Choroid plexus epithelial cell (primary cell): ENCODE measurements at places on chromosomes 13 and 19.
A peak's percentile ranks its signal among the peaks of the same experiment; 100 is the strongest.

DNA sequence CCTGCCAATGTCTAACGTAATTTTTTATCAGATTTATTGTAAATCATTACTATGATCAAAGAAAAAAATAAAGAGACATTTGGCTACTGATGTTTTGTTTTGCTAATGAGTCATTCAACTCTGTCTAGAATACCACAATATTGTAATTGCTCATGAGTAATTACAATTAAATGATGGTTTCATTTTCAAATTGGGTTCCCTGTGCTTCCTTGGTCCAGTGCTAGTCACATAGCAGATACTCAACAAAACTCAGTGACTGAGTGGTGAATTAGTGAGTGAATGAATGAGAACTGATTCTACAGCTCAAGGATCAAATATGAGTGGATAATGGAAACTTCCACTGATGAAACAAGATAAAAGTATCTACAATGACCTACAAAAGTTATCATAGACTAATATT, 304.7 kb downstream of the POU4F1 start:
- DNase-seq, result no peak

DNA sequence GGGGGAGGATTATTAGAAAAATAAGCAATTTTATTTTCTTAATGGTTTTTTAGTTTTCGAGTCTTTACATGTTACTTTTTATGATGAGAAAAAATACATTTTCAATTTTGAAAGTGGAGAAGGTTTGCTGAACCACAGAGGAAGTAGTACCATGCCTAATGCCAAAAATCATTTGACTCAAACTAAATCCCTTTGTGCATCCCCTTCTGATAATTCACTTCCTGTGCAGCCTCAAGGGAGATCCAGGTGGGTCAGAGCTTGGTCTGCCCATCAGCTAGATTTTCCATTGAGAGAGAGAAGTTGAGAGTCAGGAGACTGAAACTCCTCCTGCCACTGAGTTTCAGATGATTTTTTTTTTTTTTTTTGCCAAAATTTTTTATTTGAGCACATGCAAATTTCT, 571.7 kb downstream of the LIG4 start:
- DNase-seq, result no peak

GRCh38 chr19:18898607-18899408, 2.9 kb upstream of the CERS1 start:
- no peak for DNase-seq

DNA sequence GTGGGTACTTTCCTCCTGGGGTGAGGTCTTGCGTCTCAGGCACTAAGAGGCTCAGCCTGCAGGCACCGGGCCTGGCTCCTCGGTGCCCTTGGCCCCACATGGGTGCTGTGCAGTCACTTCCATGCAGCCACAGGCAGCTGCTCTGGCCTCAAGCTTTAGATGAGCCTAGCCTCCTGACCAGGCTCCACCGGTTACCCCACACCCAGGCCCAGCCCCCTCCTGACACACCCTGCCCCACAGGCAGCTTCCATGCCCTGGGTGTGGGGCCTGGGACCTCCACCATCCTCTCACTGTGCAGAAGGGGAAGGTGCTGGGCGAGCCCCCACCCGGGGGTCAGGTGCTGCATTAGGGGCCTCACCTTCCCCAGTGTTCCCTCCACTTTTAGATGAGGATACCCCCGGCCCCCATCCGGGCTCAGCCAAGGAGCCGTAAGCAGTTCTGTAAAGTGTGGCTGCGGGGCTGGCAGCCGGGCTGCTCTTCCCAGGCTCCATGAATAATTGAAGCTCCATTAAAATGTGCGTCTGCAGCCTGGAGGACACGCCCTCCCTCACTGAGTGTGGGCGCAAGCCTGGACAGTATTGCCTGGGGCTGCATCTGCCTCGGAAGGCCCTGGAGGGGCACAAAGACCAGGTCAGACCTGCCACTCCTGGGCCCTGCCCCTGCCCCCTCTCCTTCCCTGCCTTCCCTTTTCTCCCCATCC, 72.5 kb upstream of the KCTD15 start:
- no peak for DNase-seq

GRCh38 chr13:57409656-57410055, 221.9 kb upstream of the PCDH17 start:
- DNase-seq, result no peak

DNA sequence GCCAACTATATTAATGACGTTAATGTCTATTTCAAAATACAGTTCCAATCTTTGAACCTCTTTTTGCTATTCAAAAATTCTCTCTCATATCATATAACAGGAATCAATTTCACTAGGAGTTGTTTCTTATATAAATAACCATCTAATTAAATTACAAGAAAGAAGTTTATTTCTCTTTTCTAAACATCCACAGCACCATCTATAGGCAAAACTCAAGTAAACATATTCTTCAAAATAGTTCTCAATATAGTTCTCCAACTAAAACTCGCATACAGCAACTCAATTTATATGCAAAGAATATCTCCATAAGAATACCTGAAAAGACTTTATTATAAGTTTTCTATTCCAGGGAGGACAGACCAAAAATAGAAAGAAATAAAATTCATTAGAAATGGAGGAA, 65.6 kb downstream of the RBM26 start:
- DNase-seq, result peak; percentile 4

GRCh38 chr19:3822683-3823349, 36.6 kb upstream of the MATK start:
- no peak for DNase-seq

- no peak for DNase-seq
These were observed 9.6 kb downstream of the ATP11A start for GRCh38 chr13:112699322-112699918.

DNA sequence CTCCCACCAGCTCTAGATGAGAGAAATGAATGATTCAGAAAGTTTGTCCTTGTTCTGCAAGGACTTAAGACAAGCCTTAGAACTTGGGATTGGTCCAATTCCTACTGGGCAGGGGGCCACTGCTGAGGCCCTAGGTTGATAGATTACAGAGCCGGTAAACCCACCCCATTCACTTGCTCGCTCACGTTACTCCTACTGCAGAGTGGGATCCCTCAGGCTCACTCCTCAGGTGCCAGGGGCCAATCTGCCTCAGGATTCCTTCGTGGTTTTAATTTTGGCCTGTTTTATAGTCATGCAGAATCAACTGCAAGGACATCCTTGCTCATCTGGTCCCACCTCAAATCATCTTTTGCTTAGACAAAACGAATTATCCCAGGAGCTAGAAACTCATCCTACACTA, 59.0 kb downstream of the SERP2 start:
- no peak for DNase-seq

DNA sequence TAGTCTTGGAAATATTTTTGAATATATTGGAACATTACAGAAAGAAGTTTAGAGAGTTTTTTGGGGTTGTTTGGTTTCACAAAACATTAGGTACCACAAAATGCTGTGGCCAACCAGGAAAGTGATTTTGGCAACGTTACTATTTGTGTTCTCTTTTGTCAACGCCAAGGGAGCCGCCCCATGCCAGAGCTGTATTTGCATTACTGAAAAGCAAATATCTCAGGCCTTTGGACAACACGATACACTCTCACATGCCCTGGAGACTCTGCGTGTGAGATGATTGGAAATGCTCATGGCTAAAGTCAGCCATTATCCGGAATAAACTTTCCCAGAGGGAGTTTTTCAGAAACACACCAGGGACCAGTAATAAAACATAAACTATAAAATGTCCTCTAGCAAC, 324.6 kb downstream of the SHISA2 start:
- DNase-seq, result no peak

GRCh38 chr19:45314708-45315245, 7.9 kb downstream of the CKM start:
- no peak for DNase-seq

- DNase-seq, result peak; percentile 58
These were observed 389.3 kb upstream of the PCDH9 start for GRCh38 chr13:67619351-67619994.

DNA sequence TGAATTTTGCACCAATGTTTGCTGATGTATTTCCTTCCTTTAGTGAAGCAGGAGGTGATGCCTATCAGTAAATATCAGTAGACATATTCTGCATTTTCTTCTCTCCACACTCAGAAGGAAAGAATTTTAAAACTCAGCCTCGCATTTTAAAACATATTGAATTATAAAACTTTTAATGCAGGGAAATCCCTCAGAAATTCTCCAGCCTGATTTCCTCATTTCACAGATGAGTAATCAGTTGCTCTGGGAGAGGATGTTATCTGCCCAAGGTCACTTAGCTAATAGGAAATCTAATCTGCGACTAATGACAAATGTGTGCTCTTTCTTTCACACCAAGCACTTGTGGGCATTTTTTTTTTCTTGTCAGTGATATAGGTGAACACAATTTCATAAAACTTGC, 320.6 kb downstream of the ITGBL1 start:
- peak; percentile 27 for DNase-seq

DNA sequence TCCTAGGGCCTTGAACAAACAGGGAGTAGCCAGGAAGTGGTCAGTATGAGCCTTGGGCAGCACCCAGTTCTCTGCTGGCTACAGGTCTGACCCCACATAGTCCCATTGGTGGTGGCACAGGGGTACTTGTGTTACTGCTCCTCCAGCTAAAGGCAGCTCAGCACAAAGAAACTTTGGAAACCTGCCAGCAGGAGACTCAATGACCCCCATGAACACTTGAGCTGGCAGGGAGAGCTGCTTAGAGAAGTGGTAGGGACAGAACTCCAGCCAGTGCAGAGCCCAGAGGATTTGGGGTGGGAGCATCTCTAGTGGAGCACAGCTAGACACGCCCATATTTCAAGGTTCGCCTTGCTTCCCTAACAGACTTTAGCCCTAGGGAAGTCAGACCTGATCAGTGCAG, 10.4 kb upstream of the ZNF586 start:
- peak; percentile 23 for DNase-seq

- DNase-seq, result no peak
These were observed 63.8 kb downstream of the CHST8 start for GRCh38 chr19:33685541-33685940.

DNA sequence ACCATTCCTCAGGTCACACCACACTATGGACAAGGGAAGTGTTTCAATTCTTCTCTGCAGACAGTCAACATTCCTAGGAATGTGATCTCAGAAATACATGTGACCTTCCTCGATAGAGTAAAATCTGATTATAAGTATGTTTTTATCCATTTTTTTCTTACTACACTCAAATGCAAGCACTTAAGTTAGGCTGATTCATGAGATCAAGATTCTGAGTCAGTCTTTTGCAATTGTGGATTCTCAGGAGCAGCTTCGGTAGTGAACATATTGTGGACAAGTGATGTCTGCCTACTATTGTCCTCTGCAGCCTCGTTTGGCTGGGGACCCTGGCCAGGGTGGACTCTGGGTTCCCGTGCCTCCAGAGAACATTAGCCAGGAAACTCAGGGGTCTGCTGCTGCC, 3.2 kb downstream of the SERPINE3 start:
- DNase-seq, result peak; percentile 58

DNA sequence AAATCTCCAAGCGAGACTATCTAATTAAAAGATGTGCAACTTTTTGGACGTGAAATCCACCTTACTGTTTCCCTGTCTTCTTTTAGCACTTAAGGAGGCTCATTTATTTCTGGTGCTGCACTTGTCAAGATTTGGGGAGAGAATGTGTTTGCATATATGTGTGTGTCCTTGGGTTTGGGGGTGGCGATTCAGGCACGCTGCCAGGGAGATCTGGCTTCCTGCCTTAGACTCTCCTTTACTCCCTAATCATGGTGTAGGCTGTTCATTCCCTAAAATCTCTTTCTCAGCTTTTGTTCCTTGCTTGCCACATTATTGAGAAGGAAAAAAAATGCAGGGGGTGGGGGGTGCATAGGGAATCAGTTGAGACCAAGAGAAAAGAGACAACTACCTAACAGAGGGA, 271.2 kb downstream of the DCLK1 start:
- no peak for DNase-seq

DNA sequence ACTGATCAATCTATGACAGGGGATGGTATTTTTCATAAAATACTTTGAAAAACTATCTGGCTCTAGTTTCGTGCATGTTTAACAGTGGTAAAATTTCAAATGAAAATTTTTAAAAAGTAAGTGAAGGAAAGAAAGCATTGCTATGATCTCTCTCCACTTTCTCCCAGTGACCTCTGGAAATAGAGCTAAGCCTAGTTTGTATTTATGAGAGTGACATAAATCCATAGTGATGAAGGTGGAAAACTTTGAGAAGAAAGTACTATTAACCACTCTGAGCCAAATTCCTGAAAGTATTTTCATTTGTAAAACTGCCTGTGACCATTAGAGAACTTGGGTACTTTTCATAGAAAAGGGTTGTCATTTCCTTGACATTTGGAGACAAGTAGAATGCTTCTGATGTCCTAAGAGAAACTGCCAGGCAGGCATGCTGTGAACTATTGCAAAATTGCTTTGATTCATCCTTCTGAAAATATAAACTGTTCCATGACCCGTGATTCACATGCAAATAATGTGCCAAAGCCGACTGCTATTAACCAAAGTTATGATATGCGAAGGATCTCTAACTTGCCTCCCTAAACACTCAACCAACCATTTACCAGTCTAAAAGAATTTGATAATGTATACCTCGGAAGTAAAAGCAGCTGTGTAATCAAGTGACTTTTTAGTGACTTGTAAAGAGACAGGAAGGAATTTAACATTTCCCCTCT, 133.2 kb downstream of the VWA8 start:
- peak; percentile 97 for DNase-seq

DNA sequence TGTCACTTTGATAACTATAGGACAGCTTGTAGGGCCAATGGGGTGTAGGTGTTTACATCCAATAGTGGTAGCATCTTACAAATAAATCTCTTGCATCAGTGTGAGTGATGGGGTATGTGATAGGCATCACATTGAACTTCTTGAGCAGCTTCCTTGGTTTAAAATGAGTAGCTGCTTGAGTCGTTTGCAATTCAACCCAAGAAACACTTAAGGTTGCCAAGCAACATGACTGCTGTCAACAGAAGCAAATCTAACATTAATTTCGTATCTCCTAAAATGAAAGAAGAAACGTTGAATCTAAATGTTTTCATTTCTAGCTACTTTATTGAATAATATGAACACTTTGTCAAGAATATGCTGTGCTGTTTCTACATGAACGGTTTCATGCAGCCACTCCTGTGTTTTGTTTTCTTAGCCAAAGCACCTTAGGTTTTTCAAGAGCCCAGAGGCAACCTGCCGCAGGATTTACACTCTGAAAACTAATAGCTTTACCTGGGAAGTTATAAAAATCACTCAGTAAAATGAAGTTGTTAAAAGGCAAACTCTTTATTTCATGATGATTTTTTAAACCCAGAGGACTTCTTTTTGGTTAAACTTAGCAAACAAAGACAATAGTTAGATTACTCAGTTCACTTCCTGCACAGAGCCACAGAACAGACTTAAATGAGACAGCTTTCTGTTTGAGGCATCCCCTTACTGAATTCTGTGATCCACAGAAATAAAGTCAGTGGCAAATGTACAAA, 305.2 kb downstream of the MTUS2 start:
- DNase-seq, result no peak

DNA sequence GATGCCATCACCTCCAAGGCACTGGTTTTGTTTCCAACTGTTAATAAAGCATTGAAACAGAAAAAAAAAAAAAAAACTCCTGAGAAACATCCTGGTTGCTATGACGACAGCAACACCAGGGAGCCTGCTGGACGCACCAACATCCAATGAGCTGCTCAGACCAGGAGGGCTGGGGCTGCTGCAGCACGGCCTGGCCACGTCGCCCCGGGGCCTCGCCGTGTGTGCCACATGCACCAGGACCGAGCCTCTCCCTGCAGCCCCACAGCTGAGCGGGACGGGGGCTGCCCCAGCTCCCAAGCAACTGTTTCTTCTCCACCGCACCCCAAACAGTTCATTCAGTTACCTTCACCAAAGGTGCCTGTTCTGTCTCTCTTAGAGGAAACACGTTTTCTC, 54.5 kb downstream of the RASA3 start:
- DNase-seq, result peak; percentile 93
